ENCODE measurements at places on chromosomes 6 and 20. TPM values are rescaled to one million over a fixed set of nuclear protein-coding genes. Genes with fewer than 3 reads are reported as not detected.
A peak's percentile ranks its signal among the peaks of the same experiment; 100 is the strongest.

DNA sequence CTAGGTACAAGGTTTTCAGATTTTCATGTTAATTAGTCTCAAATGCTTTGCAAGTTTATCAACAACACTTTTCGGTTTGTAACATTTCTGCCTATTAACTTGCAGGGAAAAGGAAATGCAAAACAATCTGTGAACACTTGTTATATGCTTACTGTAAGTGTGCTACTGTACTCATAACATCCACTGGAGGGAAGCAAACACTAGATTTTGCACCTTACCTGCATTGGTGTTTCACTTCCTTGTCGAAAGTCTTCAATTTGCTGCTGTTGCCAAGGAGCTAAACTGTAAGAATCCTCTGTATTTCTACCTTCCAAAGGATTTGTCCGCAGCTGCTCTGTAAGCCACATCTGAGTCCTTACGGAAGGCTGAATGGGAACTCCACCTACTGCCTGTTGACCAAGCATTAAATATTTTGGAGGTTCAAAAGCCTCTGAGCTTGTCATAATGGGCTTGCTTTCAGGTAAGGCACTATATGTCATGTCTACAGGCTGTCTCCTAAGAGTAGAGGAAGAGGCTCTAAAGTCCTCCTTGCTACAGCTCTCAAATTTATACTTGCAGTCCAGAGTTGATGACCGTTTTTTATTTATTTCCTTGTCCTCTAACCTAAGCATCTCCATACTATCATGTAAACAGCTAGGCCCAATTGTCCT, 17.3 kb downstream of the PLN start:
- no peaks in the 10 kb centered on the region for H3K27me3 ChIP-seq
- peaks cover 21% of the 10 kb centered on the region for H3K36me3 ChIP-seq
- H3K27ac ChIP-seq: peak overlapping the region; percentile 52
- no peak overlapping the region for H3K4me3 ChIP-seq
- H3K4me1 ChIP-seq: no peaks in the 10 kb centered on the region

- H3K36me3 ChIP-seq: no peaks in the 10 kb centered on the region
- H3K4me3 ChIP-seq: no peak overlapping the region
- H3K4me1 ChIP-seq: peaks cover 24% of the 10 kb centered on the region
- no peak overlapping the region for H3K27ac ChIP-seq
- no peaks in the 10 kb centered on the region for H3K27me3 ChIP-seq
Observed at GRCh38 chr6:107729098-107729497, 95.0 kb downstream of the SCML4 start.

GRCh38 chr20:38406476-38406875, 28.7 kb downstream of the SNHG17 start:
- peaks cover 4% of the 10 kb centered on the region for H3K36me3 ChIP-seq
- H3K27me3 ChIP-seq: no peaks in the 10 kb centered on the region
- H3K4me3 ChIP-seq: no peak overlapping the region
- no peak overlapping the region for H3K27ac ChIP-seq

Gene GNAS-AS1
- total RNA-seq: 0.76 TPM

DNA sequence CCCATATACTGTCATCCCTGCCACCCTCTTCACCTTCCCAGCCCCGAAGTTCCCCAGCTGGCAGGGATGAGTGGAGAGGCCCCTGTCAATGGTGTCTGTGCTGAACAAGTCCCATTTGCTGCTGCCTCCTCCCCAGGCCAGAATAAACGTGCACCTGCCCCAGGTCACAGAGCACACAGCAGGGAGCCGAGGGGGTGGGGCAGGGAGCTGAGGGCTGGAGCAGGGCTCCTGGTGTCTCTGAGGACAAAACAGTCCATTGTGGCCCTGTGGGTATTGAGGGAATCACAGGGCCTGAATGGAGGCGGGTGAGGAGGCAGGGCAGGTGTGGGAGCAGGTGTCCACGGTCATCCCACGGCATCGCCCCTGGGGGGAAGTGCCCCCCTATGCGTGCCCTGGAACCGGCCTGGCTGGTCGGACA, 55.8 kb downstream of the SNAI1 start:
- no peaks in the 10 kb centered on the region for H3K36me3 ChIP-seq
- DNase-seq: no peak
- no peak overlapping the region for H3K27ac ChIP-seq
- no peak overlapping the region for H3K4me3 ChIP-seq

GRCh38 chr6:165849534-165850430, 186.7 kb upstream of the PDE10A start:
- peak; percentile 64 for DNase-seq
- no peak overlapping the region for H3K4me3 ChIP-seq
- no peaks in the 10 kb centered on the region for H3K36me3 ChIP-seq

Gene SAMD5
- total RNA-seq: 0.42 TPM

- H3K27me3 ChIP-seq: no peaks in the 10 kb centered on the region
- no peak overlapping the region for H3K27ac ChIP-seq
- H3K4me1 ChIP-seq: no peaks in the 10 kb centered on the region
- DNase-seq: no peak
- no peaks in the 10 kb centered on the region for H3K36me3 ChIP-seq
Observed at GRCh38 chr6:160162030-160162566, 40.5 kb downstream of the SLC22A1 start.

GRCh38 chr6:48048451-48049146, 62.4 kb downstream of the PTCHD4 start:
- H3K36me3 ChIP-seq: no peaks in the 10 kb centered on the region
- no peaks in the 10 kb centered on the region for H3K27me3 ChIP-seq
- DNase-seq: no peak
- H3K4me1 ChIP-seq: no peaks in the 10 kb centered on the region

DNA sequence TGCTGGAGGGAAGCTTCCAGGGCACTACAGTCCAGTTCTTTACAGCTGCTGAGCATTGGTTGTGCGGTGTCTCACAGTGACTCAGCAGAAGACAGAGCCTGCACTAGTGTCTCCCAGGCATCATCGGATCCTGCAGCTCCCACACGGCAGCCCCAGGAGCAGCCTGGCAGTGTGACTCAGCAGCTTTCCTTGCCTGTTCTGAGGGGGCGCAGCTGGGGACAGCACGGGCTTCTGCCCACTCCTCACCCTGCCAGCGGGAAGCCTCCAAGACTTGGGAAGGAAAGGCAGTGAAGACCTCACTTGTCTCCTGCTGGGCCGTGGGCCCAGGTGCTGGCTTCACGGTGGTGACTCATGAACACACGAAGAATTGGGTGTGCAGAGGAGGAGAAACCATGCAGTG, 165.4 kb downstream of the SYNDIG1 start:
- DNase-seq: no peak
- H3K4me3 ChIP-seq: no peak overlapping the region
- no peak overlapping the region for H3K27ac ChIP-seq
- no peaks in the 10 kb centered on the region for H3K27me3 ChIP-seq
- H3K4me1 ChIP-seq: peaks cover 15% of the 10 kb centered on the region
- H3K36me3 ChIP-seq: no peaks in the 10 kb centered on the region

GRCh38 chr6:140252099-140252498, 877.7 kb upstream of the CITED2 start:
- H3K4me1 ChIP-seq: no peaks in the 10 kb centered on the region
- H3K27ac ChIP-seq: no peak overlapping the region
- DNase-seq: no peak
- no peaks in the 10 kb centered on the region for H3K36me3 ChIP-seq

GRCh38 chr20:63175038-63175895, 40.7 kb downstream of the YTHDF1 start:
- peaks cover 76% of the 10 kb centered on the region for H3K27me3 ChIP-seq
- H3K4me3 ChIP-seq: no peak overlapping the region
- DNase-seq: no peak
- H3K4me1 ChIP-seq: no peaks in the 10 kb centered on the region

DNA sequence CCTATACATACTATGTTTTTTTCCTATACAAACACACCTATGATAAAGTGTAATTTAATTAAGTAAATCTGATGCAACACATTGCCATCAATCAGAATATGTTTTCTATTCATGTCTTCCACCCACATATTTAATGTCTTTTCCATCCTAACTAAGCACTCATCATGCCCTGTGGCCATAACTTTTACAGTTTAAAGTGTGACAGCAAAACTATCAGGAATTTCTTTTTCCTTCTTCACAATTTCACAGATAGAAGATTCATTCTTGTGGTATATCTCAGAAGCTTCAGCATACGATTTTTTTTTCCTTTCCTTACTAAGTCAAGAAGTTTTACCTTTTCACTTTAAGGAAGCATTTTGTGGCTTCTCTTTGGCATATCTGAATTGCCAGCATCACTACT, 7.0 kb upstream of the BEND6 start:
- no peaks in the 10 kb centered on the region for H3K4me1 ChIP-seq
- no peaks in the 10 kb centered on the region for H3K36me3 ChIP-seq
- DNase-seq: no peak
- peaks cover 5% of the 10 kb centered on the region for H3K27me3 ChIP-seq
- H3K4me3 ChIP-seq: no peak overlapping the region

- no peak overlapping the region for H3K4me3 ChIP-seq
- H3K36me3 ChIP-seq: no peaks in the 10 kb centered on the region
- peaks cover 18% of the 10 kb centered on the region for H3K4me1 ChIP-seq
- no peak for DNase-seq
Observed at GRCh38 chr6:155221086-155221485, 42.7 kb upstream of the CLDN20 start.

Gene CFAP61
- 0.24 TPM for total RNA-seq

DNA sequence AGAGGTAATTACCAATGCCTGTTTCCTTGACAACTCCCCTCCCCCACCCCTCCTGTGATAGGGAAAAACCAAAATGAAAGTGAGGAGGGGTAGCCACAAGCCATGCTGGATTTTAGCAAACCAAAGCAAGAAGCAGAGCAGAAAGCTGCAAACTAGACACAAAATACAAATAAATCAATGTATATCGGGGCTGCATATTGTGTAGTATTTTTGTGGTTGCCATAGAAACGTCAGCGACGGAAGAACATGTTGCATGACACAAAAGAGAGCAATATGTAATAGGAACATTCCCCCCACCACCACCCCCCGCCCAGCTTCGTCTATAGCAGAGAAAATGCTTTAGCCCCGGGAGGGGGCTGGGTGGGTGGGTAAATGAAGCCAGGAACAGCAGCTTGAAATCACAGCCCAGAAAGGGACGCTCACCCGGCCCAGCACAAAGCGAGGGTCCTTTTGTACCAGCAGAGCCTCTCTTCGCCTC, 548 bp downstream of the AGPAT4 start:
- no peaks in the 10 kb centered on the region for H3K36me3 ChIP-seq
- no peaks in the 10 kb centered on the region for H3K27me3 ChIP-seq
- DNase-seq: peak; percentile 72
- peak overlapping the region; percentile 80 for H3K27ac ChIP-seq

Gene OR2B6
- total RNA-seq: 0.19 TPM

- no peaks in the 10 kb centered on the region for H3K36me3 ChIP-seq
- H3K27ac ChIP-seq: no peak overlapping the region
- H3K27me3 ChIP-seq: no peaks in the 10 kb centered on the region
- peaks cover 5% of the 10 kb centered on the region for H3K4me1 ChIP-seq
- H3K4me3 ChIP-seq: no peak overlapping the region
- no peak for DNase-seq
Observed at GRCh38 chr6:119181046-119181445, 102.6 kb upstream of the FAM184A start.
